Psoas muscle (tissue), 8 donors: ENCODE measurements at places on chromosomes 11 and 22. TPM values are rescaled to one million over a fixed set of nuclear protein-coding genes. Genes with fewer than 3 reads are reported as not detected.
A peak's percentile ranks its signal among the peaks of the same experiment; 100 is the strongest.

DNA sequence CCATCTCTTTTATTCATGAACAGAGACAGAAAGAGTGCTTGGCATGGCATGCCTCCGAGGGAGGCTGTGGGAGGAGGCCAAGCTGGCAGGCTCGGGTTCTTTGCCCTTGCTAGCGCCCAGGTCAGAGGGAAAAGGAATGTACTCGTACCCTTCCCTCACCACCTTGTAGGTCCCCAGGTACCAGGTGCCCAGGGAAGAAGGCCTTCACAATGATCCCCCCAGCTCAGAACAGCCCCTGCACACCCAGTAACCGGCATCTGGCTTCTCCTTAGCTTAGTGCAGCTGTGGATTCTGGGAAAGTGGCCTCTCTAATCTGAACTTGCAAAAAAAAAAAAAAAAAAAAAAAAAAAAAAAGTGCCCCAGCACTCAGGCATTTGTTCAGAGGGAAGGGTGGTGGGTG is 1.3 kb downstream of the HEPN1 start:
- no peak for DNase-seq

The SLC22A12 gene
- not detected for total RNA-seq

GRCh38 chr11:79437278-79437980 is 3.4 kb downstream of the TENM4 start:
- peak; percentile 76 for DNase-seq

GRCh38 chr11:66985508-66986177 is 10.5 kb downstream of the C11orf86 start:
- DNase-seq, result peak; percentile 84

- DNase-seq, result no peak
These were observed 11.3 kb upstream of the GDPD5 start for GRCh38 chr11:75536786-75537641.

- DNase-seq, result no peak
These were observed 1.8 kb upstream of the CYP2D6 start for GRCh38 chr22:42132457-42132856.

The GPR152 gene
- total RNA-seq, result 0.19 TPM

DNA sequence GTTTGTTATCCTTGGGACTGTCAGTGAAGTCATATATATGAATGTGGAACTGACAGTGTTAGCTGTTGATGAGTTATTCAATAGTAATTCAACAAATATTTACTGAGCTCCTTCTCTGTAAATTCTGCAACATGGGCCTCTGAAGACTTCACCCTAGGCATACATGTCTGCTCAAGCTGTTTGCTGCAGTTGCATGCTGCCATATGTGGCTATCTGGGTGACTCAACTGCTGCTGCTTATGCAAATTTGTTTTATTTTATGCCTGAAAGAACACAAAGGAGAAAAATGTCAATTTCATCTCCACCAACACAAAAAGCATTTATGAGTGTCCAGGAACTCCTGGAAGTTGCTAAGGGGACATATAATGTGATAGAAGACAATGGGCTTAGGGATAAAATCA is 417.6 kb downstream of the AASDHPPT start:
- no peak for DNase-seq

DNA sequence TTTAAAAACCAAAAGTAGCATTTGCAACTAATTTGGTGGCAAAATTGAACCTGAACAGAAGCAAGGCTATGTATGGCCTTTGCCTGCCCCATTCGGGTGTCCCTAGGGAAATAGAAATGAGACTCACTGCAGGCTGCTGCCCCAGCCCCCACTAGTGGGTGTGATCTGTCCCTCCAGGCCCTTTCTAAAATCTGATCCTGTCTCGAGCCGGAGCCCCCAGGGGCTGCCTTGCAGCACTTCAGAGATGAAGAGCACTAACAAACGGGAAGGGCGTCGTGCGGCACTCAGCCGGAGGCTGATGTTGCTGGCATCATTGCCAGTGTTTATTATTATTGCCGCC is 43.2 kb downstream of the CD82 start:
- DNase-seq, result no peak

- DNase-seq, result peak; percentile 84
These were observed at the start of gene CERK for GRCh38 chr22:46737976-46738646. Gene CERK (minus strand): TSS chr22:46738252. CDS start chr22:46738148, 104 bp downstream.

The HBG1 gene
- 1.3 TPM for total RNA-seq

DNA sequence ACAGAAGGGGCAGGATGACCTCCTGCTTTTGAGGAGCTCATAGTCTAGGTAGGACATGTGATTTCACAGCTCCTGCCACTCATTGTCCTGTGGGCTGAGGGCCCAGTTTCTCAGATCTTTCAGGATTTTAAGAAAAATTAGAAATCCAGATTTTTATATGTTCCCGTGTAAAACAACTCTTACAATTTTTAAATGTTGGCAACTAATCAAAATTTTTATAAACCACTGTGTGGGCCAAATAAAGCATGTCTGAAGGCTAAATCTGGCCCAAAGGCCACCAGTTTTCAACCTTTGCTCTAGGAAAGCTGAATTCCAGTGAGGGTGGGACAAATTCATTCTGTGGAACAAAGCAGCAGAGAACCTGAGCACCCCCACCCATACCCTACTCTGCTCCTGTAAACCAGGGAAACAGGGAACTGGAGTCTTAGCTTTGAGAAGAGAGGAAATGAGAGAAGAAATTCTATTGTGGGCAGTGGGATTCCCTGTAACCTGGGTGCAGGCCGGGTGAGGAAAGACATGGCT is 20.6 kb downstream of the LRRC32 start:
- DNase-seq, result no peak

The OR51I1 gene
- total RNA-seq, result not detected

GRCh38 chr11:14882196-14882595 is 9.8 kb downstream of the CYP2R1 start:
- DNase-seq, result no peak

DNA sequence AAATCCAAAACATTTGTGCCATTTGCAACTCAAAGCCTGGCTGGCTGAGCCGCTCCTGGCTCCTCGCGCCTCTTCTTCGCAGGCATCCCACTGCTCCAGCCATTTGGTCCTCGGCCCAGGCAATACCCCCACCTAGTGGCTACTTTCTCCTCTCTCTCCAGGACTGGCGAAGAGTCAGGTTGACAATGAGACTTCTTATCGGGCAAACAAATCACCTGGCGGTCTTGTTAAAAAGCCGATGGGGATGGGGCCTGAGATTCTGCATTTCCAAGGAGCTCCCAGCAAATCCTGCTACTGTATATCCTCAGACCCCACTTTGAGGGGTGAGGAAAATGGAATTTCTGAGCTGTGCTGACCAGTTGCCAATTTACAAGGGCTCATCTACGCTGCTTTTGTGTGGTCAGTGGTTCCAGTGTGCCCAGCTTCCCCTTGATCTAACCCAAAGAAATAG is 89.0 kb downstream of the ISX start:
- DNase-seq, result no peak

The SLC35E4 gene
- 5.8 TPM for total RNA-seq

The ANKK1 gene
- total RNA-seq, result not detected

- DNase-seq, result no peak
These were observed 967 bp upstream of the LZTR1 start for GRCh38 chr22:20980938-20981722.

DNA sequence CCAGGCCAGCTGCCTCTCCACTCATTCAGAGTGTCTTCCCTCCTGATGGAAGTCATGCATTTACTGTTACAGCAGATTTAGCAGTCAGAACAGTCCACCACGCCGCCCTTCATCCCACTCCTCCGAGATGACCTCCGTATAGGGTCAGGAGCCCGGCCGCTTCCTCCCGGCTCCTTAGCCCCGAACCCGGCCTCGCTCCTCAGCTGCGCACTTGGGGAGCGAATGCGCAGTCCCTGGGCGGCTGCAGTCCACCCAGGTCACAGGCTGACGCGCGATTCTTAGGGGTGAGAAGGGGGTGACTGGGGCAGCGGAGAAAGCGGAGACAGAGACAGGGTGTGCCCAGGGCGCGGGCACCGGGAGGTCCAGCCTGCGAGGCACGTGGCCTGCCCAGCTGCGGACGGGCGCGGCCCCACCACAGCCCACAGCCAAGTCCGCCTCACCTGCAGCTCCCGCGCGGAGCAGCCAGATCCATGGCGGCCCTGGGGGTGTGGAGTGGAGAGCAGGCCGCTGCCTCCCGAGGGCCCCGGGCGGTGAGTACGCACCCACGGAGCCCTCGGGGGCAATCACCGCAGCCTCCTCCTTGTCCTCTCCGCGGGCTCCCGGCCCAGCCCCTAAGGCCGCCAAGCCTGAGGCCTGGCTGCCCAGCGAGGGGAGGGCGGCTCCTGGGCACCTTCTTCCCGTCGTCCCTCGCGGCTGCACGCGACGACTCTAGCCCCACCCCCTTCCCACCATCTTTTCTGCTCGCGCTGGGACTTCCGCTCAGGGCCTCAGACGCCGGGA is 286.6 kb downstream of the BRD1 start:
- DNase-seq, result no peak

DNA sequence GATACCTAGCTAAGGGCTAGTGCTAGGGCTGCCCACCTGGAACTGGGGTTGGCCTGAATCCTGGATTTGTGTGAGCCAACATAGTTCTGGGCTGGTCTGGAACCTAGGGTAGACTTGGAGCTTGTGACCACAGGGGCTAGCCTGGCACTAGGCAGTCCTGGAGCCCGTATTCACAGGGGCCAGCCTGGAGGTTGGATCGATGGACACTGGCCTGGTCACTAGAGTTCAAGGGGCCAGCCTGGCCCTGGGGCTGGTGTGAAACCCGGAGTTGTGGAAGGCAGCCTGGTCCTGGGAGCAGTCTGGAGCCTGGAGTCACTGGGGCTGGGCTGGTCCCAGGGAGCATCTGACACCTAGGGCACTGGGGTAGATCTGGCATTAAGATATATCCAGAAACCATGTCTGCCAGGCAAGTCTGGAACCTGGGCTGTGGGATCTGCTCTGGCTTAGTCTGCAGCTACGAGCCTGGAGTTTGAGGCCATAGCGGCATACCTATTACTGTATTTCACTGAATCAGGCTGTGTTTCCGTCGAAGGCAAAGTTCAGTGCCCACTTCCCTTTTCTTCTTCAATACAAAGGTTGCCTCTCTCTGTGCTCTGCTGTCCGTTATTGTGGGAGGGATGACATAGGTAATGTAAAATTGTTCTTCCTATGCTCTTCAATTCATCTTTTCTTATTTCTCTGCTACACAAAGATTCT is 9.1 kb upstream of the GLYATL1B start:
- no peak for DNase-seq

DNA sequence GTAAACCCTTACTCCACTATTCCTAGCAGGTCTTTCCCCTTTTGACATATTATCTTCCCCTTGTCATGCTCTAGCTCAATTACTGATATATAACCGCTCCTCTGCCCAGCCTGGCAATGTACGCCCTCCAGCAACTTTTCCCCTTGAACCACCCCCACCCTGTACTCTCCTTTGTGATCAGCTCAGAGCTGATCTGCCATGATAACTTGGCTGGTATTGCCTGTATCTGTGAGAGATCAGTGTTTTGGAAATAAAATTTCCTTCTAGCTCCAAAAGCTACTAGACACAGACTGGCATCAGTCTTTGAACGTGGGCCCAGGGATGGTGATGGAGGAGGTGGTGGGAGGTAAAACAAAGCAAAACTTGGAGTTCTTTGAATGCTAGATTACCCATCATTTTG is 42.9 kb downstream of the DIXDC1 start:
- DNase-seq, result no peak

DNA sequence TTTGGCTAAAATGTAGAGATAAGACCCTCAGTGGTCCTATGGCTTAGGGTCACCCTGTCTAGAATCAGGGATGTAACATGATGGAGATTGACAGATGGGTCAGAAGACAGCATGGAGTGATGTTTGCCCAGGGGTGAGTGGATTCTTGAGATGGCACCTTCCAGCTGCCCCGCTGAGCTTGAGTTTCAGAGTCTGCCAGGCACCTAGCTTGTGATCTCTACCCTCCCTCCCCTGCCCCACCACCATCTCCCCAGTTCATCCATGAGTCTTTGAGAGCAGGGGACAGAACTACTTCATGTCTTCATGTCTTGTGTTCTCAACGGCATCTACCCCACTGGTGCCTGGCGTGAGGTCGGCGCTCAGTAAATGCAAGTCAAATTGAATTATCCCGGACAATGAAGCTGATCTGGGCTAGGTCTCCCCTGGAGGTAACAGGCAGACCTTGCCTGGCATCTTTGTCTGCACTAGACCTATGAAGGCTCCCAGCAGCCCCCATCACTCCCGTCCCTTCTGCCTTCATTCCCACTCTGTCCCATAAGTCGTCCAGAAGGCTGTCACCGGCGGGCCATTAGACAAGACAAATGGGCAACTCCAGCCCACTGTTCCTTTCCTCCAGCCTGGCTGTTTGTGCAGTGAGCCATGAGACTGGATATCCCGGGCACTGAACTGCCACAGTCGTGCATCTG is 239.2 kb upstream of the TBCEL start:
- no peak for DNase-seq
